ENCODE measurements at places on chromosomes 6 and 20. TPM values are rescaled to one million over a fixed set of nuclear protein-coding genes. Genes with fewer than 3 reads are reported as not detected.

RUNX2 gene
- total RNA-seq = not detected

ZNF165 gene
- total RNA-seq = 0.47 TPM

GRM1 gene
- total RNA-seq = 0.17 TPM

LKAAEAR1 gene
- not detected for total RNA-seq

CD24 gene
- total RNA-seq = 782 TPM

SRMS gene
- not detected for total RNA-seq

HBS1L gene
- total RNA-seq = 93.4 TPM

SLPI gene
- not detected for total RNA-seq

CENPW gene
- 13.0 TPM for total RNA-seq

HLA-F gene
- 1.9 TPM for total RNA-seq

FIG4 gene
- 15.4 TPM for total RNA-seq

FERMT1 gene
- total RNA-seq = 0.29 TPM

ADA gene
- total RNA-seq = 3.1 TPM

NTSR1 gene
- 4.0 TPM for total RNA-seq

NFATC2 gene
- total RNA-seq = not detected

EDN1 gene
- 0.54 TPM for total RNA-seq

BHLHE23 gene
- total RNA-seq = 23.9 TPM

VGLL2 gene
- total RNA-seq = not detected

PPP1R14C gene
- 4.1 TPM for total RNA-seq

EPHA7 gene
- total RNA-seq = 3.6 TPM

SPATS1 gene
- not detected for total RNA-seq

Data from glutamatergic neuron (in vitro differentiated cells).